Right renal pelvis (tissue), 4 donors: ENCODE measurements at places on chromosomes 5 and 9. TPM values are rescaled to one million over a fixed set of nuclear protein-coding genes. Genes with fewer than 3 reads are reported as not detected.

The PCDHGA6 gene
- polyA plus RNA-seq: 5.4 TPM

The SLC46A2 gene
- polyA plus RNA-seq: 0.21 TPM

The GLRA1 gene
- 0.10 TPM for polyA plus RNA-seq

The ZCCHC7 gene
- 21.2 TPM for polyA plus RNA-seq

The FIBCD1 gene
- polyA plus RNA-seq: 0.30 TPM

The LECT2 gene
- 3.4 TPM for polyA plus RNA-seq

The TTF1 gene
- 20.2 TPM for polyA plus RNA-seq

The PTGS1 gene
- polyA plus RNA-seq: 5.6 TPM

The POU5F2 gene
- polyA plus RNA-seq: 0.05 TPM

The ISCA1 gene
- 68.6 TPM for polyA plus RNA-seq
